SK-MEL-5 (cell line): ENCODE measurements at places on chromosomes 4 and X.

- DNase-seq, result no peak
These were observed 179.3 kb upstream of the STS start for GRCh38 chrX:6968231-6968630.

- no peak for DNase-seq
These were observed 279.0 kb downstream of the SPRY1 start for GRCh38 chr4:123675567-123675966.

DNA sequence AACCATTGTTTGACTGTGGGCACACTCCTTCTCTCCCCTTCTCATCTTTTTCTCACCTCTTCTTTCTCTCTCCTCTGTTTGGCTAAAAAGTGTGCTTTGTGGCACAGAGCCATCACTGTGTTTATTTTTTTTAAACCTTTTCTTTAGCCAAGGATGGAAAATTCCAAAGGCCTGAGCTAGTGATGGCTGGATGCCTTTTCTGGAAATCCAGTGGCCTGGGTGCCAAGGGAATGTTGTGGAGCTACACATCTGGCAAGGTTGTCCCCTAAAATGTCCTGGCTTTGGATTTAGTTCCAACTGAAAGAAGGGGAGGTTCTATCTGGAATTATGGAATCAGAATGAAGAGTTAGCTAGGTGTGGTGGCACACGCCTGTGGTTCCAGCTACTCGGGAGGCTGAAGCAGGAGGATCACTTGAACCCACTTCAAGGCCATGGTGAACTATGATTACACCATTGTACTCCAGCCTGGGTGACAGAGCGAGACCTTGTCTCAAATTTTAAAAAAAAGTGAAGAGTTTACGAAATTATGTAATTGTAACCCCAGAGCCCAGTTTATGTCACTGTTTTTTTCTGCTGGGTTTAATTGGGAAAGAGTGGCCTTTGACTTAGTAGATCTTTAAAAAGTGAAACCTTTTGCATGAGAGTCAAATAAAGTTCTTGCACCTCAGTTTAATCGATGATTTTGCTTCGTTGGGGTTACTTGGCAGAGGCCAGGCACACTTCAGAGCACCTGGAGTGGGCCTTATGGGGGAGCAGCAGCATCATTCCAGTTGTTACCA lies 17.7 kb downstream of the DOCK11 start:
- no peak for DNase-seq

DNA sequence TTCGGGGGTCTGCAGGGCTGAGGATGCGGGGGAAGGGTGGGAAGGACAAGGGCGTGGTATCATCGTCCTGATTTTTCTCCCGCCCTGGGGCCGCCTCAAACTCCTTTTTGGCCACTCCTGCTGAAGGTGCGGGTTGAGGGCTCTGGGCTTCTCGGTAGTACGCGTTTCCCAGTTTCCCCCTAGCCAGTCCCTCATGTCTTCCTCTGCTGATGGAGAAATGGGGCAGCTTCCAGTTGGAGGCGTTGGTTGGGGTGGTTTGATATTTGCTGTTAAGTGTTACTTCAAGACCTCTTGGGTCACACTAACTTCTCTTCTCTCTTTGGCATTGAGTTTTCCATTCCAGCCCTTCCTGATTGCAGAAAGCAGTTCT lies 482 bp downstream of the GSTCD start:
- DNase-seq, result peak; percentile 9

GRCh38 chrX:148381603-148382002 lies 118.8 kb upstream of the AFF2 start:
- DNase-seq, result no peak
